Naive thymus-derived CD4-positive, alpha-beta T cell (primary cell): ENCODE measurements at places on chromosomes 2 and 18. TPM values are rescaled to one million over a fixed set of nuclear protein-coding genes. Genes with fewer than 3 reads are reported as not detected.

DNA sequence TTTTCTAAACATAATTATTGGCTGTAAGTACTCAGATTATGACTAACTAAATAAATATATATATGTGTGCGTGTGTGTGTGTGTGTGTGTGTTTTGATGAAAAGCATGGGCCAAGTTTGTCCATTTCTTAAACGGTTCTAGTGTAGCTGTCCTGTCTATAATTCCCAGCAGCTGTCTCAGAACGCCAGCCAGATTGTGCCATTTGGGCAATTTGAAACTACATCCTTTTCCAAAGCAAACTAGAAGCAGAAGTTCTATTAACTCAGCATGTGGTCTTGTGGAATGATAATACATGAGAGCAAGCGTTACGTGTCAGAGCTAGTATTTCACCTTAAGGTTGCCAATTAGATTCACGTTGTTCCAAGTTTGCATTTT, 1.7 kb downstream of the ARHGAP28 start:
- no peak overlapping the region for H3K4me3 ChIP-seq
- no peaks in the 10 kb centered on the region for H3K4me1 ChIP-seq
- no peak for DNase-seq
- no peaks in the 10 kb centered on the region for H3K36me3 ChIP-seq

- no peaks in the 10 kb centered on the region for H3K4me1 ChIP-seq
- no peak overlapping the region for H3K4me3 ChIP-seq
- H3K27me3 ChIP-seq = no peaks in the 10 kb centered on the region
Observed at GRCh38 chr2:38763228-38763627, 12.1 kb upstream of the SRSF7 start.

GRCh38 chr2:128314348-128315121, 4.1 kb downstream of the HS6ST1 start:
- no peak for DNase-seq
- H3K4me1 ChIP-seq = peaks cover 23% of the 10 kb centered on the region
- no peaks in the 10 kb centered on the region for H3K36me3 ChIP-seq
- no peaks in the 10 kb centered on the region for H3K27me3 ChIP-seq
- H3K4me3 ChIP-seq = no peak overlapping the region

DNA sequence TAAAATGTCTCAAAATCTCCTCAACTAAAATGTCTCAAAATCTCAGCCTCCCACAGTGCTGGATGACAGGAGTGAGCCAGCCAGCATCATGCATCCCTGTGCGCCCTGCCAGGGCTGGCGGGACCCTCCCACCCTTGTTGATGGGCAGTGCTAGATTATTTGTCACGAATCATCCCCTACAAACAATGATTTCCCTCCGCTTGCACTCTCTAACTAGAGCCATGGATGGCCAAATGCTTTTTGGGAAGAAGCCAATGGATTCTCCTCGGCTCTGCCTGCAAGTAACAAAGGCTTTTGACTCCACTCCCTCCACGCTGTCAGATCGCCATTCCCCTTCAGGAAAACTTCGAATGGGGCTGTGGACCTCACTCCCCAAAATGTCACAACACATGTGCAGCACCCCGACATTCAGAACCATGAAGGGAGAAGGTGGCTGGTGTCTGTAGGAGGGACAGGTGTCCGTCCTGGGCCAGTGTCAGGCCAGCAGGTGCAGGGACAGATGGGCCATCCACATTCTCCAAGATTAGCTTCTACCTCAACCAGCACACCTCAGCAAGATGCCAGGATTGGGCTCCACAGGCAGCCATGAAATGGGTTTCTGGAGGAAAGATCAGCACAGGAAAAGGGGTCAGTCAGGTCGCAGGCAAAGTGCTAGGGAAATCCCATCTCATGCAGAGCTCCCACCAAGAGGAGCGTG, 11.5 kb downstream of the AMER3 start:
- no peak for DNase-seq
- no peaks in the 10 kb centered on the region for H3K27me3 ChIP-seq
- no peak overlapping the region for H3K4me3 ChIP-seq
- no peaks in the 10 kb centered on the region for H3K4me1 ChIP-seq
- no peak overlapping the region for H3K27ac ChIP-seq
- no peaks in the 10 kb centered on the region for H3K36me3 ChIP-seq

DNA sequence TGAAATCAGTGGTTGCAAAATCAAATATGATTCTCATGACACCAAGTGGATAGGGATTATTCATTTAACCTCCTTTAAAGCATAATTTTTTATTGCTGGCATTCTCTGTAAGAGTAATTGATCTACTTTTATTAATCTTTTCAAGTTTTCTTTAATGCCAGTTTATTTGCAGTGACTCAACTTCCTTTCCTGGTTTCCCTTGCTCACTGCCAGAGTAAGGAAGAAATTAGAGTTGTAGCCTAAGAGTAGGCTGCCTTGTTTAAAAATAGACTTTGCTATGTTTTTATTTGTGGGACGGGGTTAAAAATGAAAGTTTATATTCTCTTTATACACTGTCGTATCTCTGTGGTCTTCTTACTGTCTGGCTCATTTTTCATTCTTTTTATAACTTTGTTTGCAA, 148.6 kb downstream of the WDR7 start:
- no peaks in the 10 kb centered on the region for H3K4me1 ChIP-seq
- no peak for DNase-seq
- no peaks in the 10 kb centered on the region for H3K27me3 ChIP-seq

- H3K36me3 ChIP-seq = no peaks in the 10 kb centered on the region
- no peak for DNase-seq
- no peaks in the 10 kb centered on the region for H3K4me1 ChIP-seq
Observed at GRCh38 chr2:27852691-27853090, 37.5 kb downstream of the RBKS start.

DNA sequence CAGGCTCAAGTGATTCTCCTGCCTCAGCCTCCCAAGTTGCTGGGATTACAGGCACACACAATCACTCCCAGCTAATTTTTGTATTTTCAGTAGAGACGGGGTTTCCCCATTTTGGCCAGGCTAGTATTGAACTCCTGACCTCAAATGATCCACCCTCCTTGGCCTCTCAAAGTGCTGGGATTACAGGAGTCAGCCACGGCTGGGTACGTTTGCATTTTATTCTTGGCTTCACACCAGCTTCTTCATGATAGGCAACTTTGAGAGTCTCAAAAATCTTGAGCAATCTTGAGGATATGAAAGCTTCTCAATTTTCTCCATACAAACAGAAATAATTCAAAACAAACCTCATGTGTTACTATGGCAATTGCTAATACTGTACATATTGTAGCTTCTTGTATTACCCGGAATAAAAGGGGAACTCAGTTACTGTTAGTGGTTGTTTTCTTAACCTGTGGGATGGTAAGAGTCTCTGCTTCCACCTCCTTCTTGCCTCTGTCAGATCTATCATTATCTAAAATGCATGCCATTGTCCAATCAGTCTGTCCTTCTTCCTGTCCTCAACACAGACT, 102.9 kb upstream of the SYT4 start:
- H3K36me3 ChIP-seq = no peaks in the 10 kb centered on the region
- H3K27ac ChIP-seq = no peak overlapping the region
- H3K4me3 ChIP-seq = no peak overlapping the region
- no peak for DNase-seq

Gene KCNIP3
- not detected in 2 replicates for total RNA-seq
